Fibroblast of pulmonary artery (primary cell): ENCODE measurements at places on chromosomes 1 and 21.
A peak's percentile ranks its signal among the peaks of the same experiment; 100 is the strongest.

- peak; percentile 25 for DNase-seq
These were observed 141.9 kb downstream of the PTBP2 start for GRCh38 chr1:96863449-96863848.

GRCh38 chr1:205484985-205485967 is 19.2 kb upstream of the CDK18 start:
- peak; percentile 72 for DNase-seq

- peak; percentile 82 for DNase-seq
These were observed 500.7 kb upstream of the NFIA start for GRCh38 chr1:60581455-60582220.

GRCh38 chr1:11473491-11474034 is 5.4 kb upstream of the DISP3 start:
- DNase-seq, result peak; percentile 23

DNA sequence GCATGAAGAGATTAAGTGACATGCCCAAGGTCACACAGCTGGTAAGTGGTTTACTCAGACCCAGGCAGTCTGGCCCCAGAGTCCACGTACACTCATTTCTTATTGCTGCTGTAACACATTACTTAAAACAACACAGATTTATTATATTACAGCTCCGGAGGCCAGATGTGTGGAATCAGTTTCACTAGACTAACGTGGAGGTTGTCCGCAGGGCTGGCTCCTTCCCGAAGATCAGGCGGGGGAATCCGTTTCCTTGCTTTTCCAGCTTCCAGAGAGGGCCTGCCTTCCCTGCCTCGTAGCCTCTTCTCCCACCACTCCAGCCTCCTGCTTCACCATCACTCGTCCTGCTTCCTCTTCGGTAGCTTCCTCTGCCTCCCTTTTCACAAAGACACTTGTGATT is 81.2 kb downstream of the KCNN3 start:
- no peak for DNase-seq

GRCh38 chr1:157132616-157133167 is 5.5 kb downstream of the ETV3 start:
- DNase-seq, result no peak

DNA sequence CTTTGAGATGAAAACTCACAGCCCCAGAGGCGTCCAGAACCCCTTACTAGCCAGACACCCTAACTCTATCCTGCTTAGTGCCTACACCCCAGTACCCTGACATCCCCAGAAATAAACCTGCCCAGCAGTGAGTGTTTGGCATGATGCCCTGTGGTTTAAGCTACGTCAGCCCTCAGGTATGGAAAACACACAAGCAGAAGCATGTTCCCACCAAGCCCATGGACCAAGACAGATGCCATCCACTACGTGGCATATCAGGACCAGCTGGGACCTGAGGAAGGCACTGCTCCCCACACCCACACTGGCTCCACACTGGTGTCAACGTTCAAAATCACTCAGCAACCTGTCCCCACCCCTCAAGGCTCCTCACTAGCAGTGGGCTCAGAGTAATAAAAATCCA is 116.4 kb downstream of the SYT2 start:
- no peak for DNase-seq

DNA sequence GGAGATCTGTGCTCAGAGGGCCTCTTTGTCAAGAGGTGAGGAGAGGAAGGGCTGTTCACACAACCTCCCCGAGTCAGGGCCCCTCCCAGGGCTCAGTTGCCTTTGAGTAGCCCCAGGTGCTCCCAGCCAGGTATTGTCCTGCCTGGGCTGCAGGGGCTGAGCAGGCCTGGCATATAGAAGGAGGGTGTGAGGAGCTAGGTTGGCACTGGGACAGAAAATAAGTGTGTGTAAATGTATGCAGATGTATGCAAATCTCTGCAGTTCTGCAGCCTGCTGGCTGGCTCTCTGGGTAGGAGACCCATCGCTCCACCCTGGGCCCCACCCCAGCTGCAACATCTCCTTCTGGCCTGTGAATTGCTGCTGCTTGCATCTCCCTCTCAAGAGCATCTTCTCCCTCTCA is 52.4 kb downstream of the NAV1 start:
- DNase-seq, result no peak

- DNase-seq, result no peak
These were observed 51.4 kb upstream of the IRF2BP2 start for GRCh38 chr1:234661317-234661928.

- peak; percentile 26 for DNase-seq
These were observed 112.9 kb upstream of the WARS2 start for GRCh38 chr1:119253366-119253765.

DNA sequence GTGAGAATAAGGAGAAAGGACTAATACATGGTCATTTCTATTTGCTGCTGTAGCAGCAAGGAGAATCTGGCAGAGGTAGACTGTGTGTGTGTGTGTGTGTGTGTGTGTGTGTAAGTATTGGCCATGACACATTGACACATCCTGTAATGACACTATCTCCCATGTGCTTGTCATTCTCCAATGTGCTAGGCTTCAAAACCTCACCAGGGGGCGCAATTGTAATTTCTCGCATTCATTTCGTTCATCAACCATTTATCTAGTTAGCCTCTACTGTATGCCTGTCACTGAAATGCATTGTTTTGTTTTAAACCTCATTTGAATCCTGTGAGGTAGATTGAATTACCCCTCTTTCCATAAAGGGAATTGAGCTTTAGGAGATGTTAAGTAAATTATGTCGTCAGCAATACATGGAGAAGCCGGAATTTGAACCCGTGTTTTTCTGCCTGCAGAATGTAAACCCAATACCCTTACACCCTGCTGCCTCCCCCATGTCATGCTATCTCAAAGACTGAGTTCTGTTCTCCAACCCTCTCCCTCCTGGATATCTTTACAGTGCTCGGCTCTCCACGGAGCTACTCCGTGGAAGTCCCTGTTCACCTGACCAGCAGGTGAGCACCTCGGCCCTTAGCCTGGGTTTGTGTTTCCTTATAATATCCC is 100.8 kb downstream of the UCK2 start:
- peak; percentile 60 for DNase-seq

- no peak for DNase-seq
These were observed 263.7 kb downstream of the OMA1 start for GRCh38 chr1:58282623-58283387.

DNA sequence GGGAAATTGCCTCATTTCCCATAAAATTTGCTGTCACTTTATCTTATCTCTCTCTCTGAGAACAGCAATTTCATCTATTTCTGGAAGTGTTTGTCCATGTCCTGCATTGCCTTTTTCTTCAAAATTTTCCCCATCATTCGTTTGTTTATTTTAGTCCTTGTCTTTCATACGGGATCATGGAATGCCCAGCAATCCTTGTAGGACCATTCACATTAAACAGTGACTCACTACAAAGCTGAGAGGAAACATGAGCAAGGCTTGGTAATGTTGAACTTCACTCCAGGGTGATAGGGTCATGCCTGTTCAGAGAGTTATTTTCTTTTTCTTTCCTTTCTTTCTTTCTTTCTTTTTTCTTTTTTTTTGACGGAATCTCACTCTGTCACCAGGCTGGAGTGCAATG is 32.2 kb upstream of the HNRNPU start:
- peak; percentile 73 for DNase-seq

- DNase-seq, result peak; percentile 42
These were observed 48.1 kb downstream of the CDC14A start for GRCh38 chr1:100400404-100400803.

DNA sequence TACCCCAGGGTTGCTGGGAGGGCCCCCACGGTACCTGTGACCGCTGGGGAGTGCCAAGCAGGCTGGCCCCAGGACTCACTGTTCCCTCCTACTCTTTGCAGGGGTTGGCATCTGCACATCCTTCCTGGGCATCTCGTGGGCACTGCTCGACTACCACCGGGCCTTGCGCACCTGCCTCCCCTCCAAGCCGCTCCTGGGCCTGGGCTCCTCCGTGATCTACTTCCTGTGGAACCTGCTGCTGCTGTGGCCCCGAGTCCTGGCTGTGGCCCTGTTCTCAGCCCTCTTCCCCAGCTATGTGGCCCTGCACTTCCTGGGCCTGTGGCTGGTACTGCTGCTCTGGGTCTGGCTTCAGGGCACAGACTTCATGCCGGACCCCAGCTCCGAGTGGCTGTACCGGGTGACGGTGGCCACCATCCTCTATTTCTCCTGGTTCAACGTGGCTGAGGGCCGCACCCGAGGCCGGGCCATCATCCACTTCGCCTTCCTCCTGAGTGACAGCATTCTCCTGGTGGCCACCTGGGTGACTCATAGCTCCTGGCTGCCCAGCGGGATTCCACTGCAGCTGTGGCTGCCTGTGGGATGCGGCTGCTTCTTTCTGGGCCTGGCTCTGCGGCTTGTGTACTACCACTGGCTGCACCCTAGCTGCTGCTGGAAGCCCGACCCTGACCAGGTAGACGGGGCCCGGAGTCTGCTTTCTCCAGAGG is 6.8 kb downstream of the XKR8 start:
- no peak for DNase-seq

- peak; percentile 36 for DNase-seq
These were observed 95.9 kb downstream of the PHTF1 start for GRCh38 chr1:113663165-113663951.

GRCh38 chr21:41895643-41896493 is 16.7 kb upstream of the PRDM15 start:
- DNase-seq, result no peak

GRCh38 chr1:88680911-88681622 is 3.0 kb upstream of the PKN2 start:
- DNase-seq, result no peak

- no peak for DNase-seq
These were observed 67.8 kb upstream of the COG2 start for GRCh38 chr1:230574502-230574901.

GRCh38 chr1:157751283-157751682 is 25.6 kb downstream of the FCRL2 start:
- no peak for DNase-seq

DNA sequence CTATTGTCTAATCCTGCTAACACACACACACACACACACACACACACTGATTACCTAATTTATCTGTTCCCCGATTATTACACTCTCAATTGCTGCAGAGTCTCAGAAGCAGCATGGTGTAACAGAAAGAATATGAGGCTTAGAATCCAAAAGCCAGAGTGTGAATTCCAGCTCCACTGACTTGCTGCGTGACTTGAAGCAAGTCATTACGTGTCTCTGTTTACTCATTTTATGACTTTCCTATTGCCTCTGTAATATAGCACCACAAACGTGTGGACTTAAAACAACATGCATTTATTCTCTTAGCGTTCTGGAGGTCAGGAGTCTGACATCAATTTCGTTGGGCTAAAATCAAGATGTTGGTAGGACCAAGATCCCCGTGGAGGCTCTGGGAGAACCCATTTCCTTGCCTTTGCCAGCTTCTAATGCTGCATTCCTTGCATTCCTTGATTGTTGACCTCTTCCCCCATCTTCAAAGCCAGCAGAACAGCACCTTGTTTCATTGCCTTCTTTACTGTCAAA is 55.9 kb upstream of the ATP5PO start:
- DNase-seq, result no peak

GRCh38 chr1:58249388-58249736 is 297.2 kb downstream of the OMA1 start:
- no peak for DNase-seq
